ENCODE measurements at places on chromosomes 5 and 9. TPM values are rescaled to one million over a fixed set of nuclear protein-coding genes. Genes with fewer than 3 reads are reported as not detected.

- DNase-seq, result peak; percentile 72
These were observed 31.3 kb downstream of the USP20 start for GRCh38 chr9:129866394-129867135.

DNA sequence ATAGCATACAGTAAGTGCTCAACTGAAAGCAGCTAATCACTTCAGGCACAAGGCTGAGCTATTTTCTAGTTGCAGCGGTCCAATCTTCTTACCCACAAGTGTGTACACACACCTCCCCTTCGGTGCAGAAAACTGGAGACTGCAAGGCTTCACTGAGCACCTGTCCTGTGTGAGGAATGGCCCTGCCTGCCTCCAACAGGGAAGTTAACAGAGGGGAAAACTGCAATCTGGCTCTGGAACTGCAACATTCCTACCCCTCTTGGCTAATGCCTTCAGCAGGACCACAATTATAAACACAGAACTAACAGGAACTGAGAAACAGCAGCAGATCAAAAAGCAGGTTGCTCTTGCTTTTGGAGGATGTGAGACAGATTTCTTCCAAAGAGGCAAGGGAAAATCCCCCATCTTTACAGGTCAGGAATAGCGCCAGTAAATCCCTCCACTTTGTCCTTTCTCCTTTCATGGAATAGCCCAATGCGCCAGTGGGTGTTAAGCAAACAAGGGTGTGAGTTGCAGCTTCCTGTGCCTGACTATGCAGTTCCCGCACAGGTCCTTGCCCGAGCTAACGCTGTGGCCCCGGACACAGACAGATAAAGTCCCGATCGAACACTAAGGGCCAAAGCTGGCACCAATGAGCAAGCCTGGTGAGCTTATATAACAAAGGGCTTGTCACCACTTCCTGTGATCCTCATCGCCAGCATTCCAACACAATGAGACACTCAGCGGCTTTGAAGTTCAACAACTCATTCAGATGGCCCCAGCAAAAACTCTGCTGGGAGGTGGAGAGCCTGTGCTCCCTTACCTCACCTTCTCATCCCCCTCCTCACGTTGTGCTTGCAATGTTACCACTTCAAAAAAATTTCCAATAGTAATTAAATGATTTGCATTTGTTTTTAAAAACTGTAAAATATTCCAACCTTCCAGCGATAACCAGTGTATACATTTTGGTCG is 21.5 kb downstream of the SHB start:
- DNase-seq, result no peak

GRCh38 chr9:94881454-94881853 is 155.0 kb downstream of the AOPEP start:
- DNase-seq, result no peak

GRCh38 chr5:112407240-112407639 is 11.8 kb downstream of the EPB41L4A start:
- no peak for DNase-seq

- DNase-seq, result no peak
These were observed 363.7 kb downstream of the CHSY3 start for GRCh38 chr5:130267926-130268325.

GRCh38 chr5:180960209-180960608 is 28.4 kb upstream of the BTNL3 start:
- DNase-seq, result no peak

DNA sequence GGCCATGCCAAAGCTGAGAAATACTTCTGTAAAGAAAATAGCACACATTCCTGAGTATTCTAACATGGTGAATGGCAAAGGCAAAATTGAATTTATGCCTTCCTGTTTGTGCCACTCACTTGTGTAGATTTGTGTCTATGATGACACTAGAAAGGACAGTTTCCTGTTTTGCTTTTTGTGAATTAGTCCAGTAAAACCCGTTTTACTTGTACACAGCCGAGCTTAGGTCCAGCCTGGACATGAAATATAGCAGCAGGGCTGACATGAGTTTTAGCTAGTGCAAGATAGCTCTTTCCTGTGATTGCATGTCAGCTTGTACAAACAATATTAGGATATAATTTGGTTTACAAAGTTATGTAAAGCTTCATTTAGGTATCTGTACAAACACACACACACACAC is 1891.7 kb upstream of the WWC1 start:
- DNase-seq, result no peak

GRCh38 chr5:58666598-58667581 is 84.0 kb downstream of the RAB3C start:
- DNase-seq, result no peak

DNA sequence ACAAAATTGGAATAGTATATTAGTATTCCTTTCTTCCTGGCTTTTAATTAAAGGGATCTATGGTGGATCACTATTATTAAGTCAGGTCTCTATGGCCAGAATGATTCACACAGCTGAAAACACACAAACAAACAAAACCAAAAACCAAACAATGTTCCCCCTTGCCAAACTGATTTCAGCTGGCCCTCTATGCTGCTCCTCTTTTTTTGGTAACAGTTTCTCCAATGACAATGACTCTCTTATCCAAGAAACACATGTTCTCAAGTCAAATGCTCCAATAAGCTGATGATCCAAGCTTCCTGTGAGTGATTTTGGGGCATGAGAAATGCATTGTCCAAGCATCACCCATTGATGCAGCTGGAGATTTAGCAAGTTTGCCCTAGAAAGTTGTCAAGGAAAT is 193.4 kb upstream of the TUT7 start:
- no peak for DNase-seq

DNA sequence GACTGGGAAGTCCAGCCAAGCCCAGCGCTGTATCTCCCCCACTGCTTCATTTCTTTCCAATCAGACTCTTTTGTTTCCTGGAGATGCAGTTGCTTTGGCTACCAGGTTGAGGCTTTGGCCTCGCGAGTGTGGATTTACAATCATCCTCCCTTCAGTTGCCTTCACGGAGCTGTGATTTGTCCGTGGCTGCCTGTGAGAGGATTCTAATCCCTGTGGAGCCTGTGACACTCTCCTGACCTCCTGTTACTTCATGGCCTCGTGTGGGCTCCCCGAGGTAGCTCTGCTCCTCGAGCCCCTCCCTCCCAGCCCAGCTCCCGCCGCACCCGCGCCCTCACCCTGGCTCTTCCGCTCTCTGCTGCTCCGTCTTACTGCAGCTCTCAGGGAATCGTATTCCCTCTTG is 107.2 kb upstream of the STC2 start:
- no peak for DNase-seq

DNA sequence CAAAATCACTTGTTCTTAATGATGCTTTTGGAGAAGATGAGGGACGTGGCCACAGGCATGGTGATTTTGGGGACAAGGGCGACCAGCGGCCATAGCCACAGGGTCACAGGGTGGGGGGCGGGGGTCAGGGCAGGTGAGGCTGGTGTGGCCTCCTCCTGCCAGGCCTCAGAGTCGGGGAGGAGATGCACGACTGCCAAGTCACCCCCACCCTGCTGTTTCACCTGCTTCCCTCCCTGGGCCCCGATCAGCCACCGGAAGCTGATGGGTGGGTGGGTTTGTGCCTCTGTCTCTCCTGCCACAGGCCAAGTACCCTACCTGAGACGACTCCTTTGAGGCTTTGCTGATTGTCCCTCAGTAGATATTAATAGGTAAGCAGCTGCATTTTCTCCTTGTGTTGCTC is 199.3 kb downstream of the PAX5 start:
- DNase-seq, result no peak

DNA sequence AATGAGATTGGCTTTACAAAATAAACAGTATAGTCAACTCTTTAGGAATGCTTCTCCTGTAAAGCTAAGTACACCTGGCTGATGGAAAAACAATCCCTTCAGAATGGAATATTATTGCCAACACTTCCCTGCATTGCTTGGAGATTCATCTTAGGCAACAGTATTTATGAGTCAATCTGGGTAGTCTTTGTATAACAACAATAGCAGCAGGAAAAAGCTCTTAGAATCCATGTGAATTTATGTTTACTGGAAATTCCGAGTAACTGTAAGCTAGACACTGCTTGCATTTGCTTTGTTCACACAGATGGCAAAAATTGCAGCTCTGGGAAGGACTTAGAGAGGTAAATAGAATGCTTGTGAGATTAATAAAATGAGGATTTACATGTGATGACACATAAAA is 101.7 kb upstream of the NTRK2 start:
- DNase-seq, result no peak

GRCh38 chr5:6496207-6496584 is 47.5 kb downstream of the UBE2QL1 start:
- no peak for DNase-seq

DNA sequence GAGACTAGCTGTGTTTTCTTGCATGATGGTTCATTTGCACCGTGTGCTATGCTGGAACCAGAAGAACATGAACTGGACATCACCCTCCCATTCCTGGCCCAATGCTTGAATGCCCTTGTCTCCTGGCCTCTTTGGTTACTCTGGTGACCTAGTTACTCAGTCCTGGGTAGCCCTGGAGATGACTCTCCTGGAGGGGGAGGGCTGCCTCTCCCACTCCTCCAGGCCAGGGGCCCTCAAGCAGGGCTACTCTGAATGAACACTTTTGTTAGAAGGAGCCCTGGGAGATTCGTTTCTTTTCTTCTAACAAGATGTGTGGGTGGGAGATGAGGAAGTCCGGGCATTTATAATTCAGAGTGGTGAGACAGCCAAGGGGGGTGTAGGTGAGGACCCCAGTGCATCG is 12.0 kb upstream of the NKX2-5 start:
- DNase-seq, result no peak

DNA sequence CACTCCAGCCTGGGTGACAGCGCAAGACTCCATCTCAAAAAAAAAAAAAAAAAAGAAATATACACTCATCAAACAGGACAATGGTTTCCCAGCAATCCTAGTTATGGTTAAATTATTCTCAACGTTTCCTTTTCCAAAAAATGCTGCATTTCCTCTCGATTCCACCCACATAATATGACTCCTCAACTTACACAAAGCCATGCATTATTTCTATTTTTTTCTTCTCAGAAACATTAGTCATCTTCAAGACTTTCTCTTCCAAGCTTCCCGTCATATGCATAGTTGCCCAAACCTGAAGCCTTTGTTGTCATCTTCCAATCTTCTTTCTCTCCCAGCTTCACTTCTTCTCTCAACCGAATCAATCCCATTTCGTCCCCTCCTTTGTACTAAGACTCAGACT is 61.4 kb upstream of the RANBP6 start:
- no peak for DNase-seq

GRCh38 chr5:53211799-53212198 is 102.2 kb upstream of the MOCS2 start:
- DNase-seq, result no peak

DNA sequence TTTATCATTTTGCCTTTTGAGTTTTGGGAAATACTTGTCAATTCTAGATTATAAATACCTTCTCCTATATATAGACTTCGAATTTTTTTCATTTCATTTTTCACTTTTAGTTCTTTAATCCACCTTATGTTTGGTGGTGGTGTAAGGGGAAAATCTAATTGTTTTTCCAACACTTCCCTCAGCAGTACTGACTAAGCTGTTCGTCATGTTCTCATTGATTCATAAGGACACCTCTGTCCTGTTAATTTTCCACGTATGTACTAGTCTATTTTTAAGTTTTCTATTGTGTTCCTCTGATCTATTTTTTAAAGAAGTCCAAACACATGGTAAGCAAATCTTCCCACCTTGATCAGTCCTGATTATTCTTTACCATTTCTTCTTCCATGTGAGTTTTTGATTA is 254.2 kb downstream of the SYK start:
- DNase-seq, result no peak

GRCh38 chr5:62124266-62124665 is 181.7 kb upstream of the KIF2A start:
- no peak for DNase-seq

DNA sequence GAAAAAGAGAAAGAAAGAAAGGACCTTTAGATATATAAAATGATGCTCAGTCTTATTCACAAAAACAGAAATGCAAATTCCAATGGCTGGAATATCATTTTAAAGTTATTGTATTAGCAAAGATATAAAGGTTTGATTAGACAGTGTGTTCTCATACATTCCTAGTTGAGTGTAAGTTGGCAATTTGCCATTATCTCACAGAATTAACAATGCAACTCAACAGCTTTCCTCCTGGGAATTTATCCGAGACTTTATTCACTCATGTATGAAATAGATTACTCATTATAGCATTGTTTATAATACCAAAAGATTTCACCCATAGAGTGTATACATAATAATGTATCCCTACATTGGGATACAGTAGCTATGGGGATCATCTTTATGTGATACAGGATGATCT is 27.1 kb upstream of the MLLT3 start:
- DNase-seq, result no peak

DNA sequence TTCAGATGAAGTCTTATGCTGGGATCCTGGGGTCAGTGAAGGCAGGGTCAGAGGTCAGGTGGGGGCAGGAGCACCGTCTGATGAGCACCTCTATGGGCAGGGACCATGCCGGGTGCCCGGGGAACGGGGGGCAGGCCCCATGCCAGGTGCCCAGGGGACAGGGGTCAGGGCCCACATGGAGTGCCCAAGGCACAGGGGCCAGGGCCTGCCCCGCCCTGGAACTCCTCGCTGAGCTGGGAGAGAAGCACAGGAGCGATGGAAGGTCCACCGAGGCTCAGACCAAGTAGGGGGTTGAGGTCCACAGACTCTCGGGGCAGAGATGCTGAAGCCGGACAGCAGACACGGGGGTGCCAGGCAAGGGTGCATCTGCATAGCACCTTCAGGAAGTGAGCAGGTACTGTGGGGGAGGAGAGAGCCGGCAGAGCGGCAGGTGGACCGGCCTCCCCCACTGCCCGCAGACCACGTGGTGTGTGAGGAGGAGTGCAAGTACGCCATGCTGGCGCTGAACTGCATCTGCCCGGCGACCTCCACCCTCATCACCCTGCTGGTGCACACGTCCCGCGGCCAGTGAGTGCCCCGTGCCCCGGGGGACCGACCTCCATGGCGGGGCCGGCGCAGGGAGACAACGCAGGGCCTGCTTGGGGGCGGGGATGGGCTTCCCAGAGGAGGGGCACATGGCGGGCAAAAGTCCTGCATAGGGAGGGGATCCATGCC is 67.7 kb downstream of the KCNT1 start:
- no peak for DNase-seq

ORM1 gene
- not detected for total RNA-seq

FOXD1 gene
- total RNA-seq, result not detected

FOXI1 gene
- not detected for total RNA-seq

KCTD16 gene
- 0.08 TPM for total RNA-seq

SCGB3A2 gene
- not detected for total RNA-seq

PDZD2 gene
- total RNA-seq, result not detected

PCDHB9 gene
- total RNA-seq, result not detected

SVEP1 gene
- total RNA-seq, result not detected

GPR151 gene
- total RNA-seq, result not detected

PCDH12 gene
- 0.26 TPM for total RNA-seq

PTTG1 gene
- 140 TPM for total RNA-seq

FBLL1 gene
- total RNA-seq, result 0.21 TPM

PHF24 gene
- not detected for total RNA-seq

MED27 gene
- 24.7 TPM for total RNA-seq

PCDHGA5 gene
- 0.11 TPM for total RNA-seq

SPINK9 gene
- total RNA-seq, result not detected

TPPP gene
- total RNA-seq, result 0.08 TPM

Measured in activated CD8-positive, alpha-beta T cell treated with anti-CD3 and anti-CD28 coated beads, Interleukin-2, amount 10 ng/mL, durations not matched to agents 7 days and 5 days (primary cell).